ENCODE measurements at places on chromosomes 12 and 14.

DNA sequence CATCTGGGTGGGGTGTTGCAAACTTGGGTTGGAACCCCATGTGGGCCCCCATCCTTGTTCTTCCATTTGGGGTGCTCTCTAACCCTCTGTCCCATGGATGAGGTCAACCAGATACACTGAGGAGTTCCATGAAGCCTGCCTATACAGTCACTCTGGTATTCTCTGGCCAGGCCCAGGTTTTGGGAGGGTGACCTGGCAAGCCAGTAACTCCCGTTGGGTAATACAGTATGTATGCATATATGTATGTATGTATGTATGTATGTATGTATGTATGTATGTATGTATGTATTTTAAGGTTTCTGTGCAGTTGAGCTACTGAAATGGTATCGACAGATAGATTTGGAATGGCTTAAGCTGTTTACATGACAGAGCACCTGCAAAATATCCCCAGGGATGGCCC is 12.8 kb upstream of the HELB start:
- no peak for DNase-seq

DNA sequence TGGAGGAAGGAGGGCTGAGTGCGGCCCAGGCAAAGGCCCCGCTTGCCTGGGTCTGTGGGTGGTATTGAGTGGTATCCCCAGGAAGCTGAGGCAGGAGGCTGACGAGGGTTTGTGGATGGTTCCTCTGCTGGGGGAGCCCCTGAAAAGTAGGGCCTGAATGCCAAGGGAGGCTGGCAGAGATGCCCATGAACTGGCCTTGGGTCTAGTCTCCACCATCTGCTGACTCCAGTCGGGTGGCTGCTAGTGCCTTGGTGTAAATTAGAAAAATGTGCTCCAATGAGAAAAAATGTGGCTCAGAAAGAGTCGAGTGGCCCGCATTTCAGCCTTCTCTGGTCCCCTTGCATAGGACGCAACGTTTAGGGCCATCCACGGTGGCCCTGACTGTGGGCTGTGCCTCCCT is 181.2 kb upstream of the PRMT8 start:
- DNase-seq: no peak

GRCh38 chr12:114450019-114450418 is 44.1 kb upstream of the TBX5 start:
- DNase-seq: no peak

GRCh38 chr12:14972816-14973215 is at the start of gene PDE6H:
TSS of gene PDE6H (plus strand) at chr12:14973042. CDS start at chr12:14978013, 4,971 bp downstream.
- no peak for DNase-seq

GRCh38 chr12:66072566-66072965 is 58.0 kb downstream of the LLPH start:
- no peak for DNase-seq

GRCh38 chr12:105920161-105920684 is 218.5 kb downstream of the NUAK1 start:
- DNase-seq: peak; percentile 74

DNA sequence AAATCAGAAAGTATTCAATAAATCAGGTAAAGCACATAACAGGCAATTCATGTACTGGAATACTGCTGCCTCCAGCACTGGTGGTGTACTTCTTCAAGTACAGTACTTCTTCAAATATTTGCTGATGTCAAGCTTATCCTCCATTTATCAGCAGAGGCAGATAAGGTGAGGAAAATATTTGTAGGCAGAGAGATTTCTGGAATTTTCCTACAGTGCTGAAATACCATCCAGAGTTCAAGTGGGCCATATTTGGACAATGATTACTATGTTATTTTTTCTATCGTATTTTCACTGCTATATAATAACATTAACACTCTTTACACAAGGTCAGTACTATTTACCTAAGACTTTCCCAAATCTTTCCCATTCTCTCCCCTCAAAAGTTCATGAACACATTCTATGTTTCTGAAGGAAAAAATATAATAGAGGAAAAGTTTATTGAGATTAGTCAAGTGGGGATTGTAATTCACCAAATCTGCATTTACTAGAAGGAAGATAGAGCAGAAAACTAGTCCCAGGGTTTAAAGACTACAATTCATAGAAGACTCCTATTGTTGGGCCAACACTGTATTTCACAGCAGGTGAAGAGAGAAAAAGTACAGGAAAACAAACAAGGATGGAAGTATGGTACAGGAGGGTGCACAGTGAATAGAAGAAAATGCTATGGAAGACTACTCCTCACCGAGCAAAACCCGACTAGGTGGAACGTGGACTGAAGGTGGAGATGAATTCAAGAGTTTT is 141.1 kb downstream of the PAWR start:
- DNase-seq: no peak

DNA sequence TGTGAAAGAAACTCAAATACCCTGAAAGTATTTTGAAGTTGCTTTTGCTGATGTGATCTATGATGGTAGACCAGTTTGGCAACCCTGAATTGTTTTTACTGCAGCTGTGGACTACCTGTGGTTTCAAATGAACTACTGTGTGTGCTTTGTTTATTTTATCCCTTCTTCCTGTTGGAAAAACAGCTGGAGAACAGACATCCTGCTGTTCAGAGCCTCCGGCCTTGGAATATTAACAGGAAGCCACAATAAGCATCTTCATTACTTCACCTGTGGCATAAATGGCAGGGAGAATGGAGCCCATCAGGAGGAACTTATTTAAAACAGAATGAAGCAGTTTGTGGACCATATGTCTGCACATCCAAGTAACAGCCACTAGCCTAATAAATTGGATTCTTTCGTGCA is 104.8 kb downstream of the DUSP6 start:
- no peak for DNase-seq

DNA sequence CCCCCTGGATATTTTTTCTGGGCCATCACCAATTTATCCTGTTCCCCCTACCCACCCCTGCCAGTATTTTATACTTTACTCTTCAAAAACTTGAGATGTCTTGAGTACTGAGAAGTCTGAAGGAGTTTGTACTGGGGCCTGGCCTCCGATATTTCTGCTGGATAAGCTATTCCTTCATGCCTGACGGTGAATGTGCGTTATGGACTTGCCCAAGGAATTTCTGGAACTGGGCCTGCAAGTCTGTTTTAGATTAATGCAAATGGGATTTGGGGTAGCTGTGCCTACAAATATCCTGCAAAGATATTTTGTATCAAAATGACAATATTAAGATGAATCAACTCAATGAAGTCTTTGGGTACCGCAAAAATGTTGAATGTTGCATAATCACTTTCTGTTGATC is at the start of gene PTCSC3:
TSS of gene PTCSC3 (minus strand) at position 199 of the 400 bp plus-strand sequence.
- DNase-seq: peak; percentile 20

DNA sequence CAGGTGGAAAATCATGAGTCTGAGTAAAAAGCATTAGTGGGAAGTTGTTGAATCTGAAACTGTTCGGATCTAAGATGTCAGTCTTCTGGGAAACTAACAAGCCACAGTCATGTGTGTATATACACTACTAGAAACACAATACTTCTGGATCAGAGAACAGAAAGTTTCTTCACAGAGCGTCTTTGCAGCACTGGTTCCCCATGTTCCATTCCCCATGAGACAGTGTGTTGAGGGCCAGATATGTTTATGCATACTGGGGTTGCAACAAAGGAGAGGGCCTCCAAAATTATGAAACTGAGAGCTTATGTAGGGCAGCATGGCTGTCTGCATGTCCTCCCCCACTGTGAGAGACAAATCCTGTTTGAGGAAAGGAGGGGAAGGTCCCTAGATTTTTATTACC is 295.0 kb upstream of the NAV3 start:
- DNase-seq: no peak

- DNase-seq: no peak
Observed at GRCh38 chr14:75277815-75278421, 710 bp upstream of the FOS start.

DNA sequence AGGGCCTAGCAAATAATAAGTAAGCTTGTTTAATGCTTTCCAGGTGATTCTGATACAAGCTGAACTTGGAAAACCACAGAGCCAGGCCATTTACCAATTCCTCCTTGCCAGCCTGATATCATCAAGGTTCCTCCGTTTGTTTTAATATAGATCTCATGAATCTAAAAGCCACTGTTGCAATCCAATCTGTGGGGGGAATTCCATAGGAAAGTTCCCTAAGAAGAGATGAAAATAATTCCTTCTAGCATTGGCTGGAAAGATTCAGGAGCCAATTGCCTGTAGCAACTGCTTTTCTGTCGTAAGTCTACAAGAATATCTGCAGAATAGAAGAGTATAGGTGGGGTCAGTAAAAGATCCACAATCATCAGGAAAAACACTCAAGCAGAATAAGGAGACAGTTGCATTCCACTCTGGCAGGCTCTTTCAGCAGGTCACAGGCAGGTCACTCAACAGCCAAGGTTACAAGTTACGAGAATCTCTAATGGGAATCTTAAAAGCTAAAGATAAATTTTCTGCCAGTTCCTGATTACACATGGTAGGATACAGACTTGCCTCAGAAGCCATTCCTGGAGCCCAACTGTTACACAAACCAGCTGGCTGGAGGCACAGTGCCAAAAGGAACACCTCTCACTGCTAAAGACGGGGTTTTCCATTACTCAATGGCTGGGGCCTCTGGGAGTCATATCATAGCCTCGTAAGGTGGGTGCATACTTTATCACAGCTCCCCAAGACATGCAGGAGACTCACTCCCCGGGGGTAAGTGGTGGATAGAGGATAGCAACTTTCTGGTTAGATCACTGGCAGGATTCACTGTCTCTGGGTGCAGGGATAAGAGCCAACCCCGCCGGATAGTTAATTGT is 43.6 kb downstream of the FGD6 start:
- peak; percentile 64 for DNase-seq

DNA sequence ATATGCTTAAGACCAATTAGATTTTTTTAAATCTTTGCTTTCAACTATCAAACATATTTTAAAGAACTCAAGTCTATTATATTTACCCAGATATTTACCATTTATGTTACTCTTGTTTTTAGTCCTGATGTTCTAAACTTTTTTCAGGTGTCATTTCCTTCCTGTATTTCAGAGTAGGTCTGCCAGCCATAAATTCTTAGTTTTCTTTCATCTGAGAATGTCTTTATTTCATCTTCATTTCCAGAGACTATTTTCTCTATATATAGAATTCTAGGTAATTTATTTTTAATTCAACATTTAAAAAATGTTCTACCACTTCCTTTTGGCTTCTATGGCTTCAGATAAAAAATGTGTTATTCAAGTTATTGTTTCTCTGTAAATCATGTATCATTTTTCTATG is 218.2 kb upstream of the AMIGO2 start:
- DNase-seq: no peak
